ENCODE measurements at places on chromosomes 16 and 17.

DNA sequence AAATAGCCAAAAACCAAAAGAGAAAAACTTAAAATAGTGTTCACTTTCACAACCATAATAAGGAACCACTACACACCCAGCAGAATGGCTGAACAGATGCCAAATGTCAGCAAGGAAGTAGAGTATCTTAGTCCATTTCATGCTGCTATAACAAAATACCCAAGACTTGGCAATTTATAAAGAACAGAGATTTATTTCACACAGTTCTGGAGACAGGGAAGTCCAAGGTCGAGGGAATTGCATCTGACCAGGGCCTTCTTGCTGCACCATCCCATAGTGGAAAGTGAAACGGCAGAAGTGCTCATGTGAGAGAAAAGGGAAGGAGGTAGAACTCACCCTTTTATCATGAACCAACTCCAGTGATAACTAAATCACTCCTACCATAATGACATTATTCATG, 33.8 kb upstream of the CCL22 start:
- H3K27ac ChIP-seq = no peak overlapping the region
- no peaks in the 10 kb centered on the region for H3K36me3 ChIP-seq
- H3K4me3 ChIP-seq = no peak overlapping the region
- H3K4me1 ChIP-seq = peaks cover 4% of the 10 kb centered on the region
- no peaks in the 10 kb centered on the region for H3K27me3 ChIP-seq
- no peak for DNase-seq

DNA sequence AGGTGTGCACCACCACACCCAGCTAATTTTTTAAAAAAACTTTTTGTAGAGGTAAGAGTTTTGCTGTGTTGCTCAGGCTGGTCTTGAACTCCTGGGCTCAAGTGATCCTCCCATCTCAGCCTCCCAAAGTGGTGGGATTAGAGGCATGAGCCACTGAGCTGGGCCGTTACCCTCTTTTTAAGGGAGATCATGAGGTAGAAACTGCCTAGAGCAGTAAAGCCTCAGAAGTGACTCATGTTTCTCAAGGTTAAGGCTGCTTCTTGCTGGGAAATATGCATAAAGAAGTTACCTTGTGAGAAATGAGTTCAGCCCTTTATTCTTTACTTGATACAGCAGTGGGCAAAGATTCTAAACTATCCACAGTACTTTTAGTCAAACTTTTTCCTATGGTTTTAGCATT, 38.2 kb downstream of the GRB2 start:
- DNase-seq = no peak
- H3K4me3 ChIP-seq = no peak overlapping the region
- no peaks in the 10 kb centered on the region for H3K27me3 ChIP-seq
- no peak overlapping the region for H3K27ac ChIP-seq
- H3K4me1 ChIP-seq = no peaks in the 10 kb centered on the region

DNA sequence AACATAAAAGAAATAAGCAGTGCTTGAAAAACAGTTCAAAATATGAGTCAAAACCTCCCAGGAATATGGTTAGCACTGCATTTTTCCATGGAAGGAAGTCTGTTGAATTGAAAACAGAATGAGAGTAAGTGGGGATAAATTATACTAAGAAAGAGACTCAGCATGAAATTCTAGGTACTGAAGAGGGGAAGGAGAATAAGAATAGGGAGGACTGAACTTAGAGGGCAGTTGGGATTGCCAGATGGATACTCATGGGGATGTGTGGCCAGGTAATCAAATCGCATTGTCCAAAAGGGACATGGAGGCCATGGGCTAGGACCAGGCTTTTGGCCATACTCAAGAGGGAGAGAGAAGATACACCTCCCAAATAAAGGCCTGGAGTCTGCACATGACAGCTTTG, 247.9 kb downstream of the CDH13 start:
- H3K4me1 ChIP-seq = no peaks in the 10 kb centered on the region
- no peak overlapping the region for H3K27ac ChIP-seq
- no peaks in the 10 kb centered on the region for H3K27me3 ChIP-seq
- no peaks in the 10 kb centered on the region for H3K36me3 ChIP-seq

- H3K4me3 ChIP-seq = peak within 1 kb of the TSS; percentile 80
- no peaks in the 10 kb centered on the region for H3K27me3 ChIP-seq
- DNase-seq = peak; percentile 63
These were observed at the start of gene WSCD1 for GRCh38 chr17:6069539-6070429. TSS of gene WSCD1 (plus strand) at chr17:6070379. CDS start at chr17:6080659, 10,280 bp downstream.

DNA sequence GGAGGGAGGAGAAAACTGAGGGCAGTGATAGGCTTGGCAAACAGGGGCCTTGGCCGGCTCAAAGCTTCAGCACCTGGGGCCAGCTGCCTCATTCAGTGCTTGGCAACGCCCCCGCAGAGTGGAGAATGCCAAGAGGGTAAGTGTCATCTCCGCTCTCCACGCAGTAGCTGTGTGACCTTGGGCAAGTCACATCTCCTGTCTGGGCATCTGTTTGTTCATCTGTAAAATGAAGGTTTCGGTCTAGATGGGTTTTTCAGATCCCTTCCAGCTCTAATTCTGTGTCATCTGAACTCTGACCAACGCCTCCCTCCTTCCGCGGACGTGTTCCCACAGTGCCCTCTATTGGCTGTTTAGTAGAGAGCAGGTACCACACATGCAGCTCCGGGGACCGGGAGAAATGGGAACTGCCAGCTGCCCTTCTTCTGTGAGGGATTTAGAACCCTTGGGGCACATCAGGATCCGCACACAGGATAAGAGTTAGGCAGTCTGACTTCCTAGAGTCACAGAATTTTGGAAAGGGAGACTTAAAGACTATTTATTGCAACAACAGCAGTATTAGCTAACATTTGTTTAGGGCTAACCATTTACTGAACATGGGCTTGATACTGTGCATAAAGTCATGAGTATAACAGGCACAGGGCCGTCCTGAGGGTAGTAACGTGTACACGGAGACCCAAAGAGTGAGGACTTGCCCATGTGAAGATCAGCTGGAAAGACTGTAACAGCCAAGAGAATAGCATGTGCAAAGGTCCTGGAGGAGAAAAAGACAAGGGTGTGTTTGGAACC, 26.8 kb downstream of the GP2 start:
- no peaks in the 10 kb centered on the region for H3K27me3 ChIP-seq
- no peak overlapping the region for H3K27ac ChIP-seq
- H3K4me3 ChIP-seq = no peak overlapping the region
- H3K4me1 ChIP-seq = no peaks in the 10 kb centered on the region
- H3K36me3 ChIP-seq = no peaks in the 10 kb centered on the region

GRCh38 chr16:81469710-81470535, 25.3 kb downstream of the CMIP start:
- peak overlapping the region; percentile 47 for H3K27ac ChIP-seq
- H3K4me3 ChIP-seq = no peak overlapping the region
- peaks cover 20% of the 10 kb centered on the region for H3K4me1 ChIP-seq
- H3K27me3 ChIP-seq = no peaks in the 10 kb centered on the region

DNA sequence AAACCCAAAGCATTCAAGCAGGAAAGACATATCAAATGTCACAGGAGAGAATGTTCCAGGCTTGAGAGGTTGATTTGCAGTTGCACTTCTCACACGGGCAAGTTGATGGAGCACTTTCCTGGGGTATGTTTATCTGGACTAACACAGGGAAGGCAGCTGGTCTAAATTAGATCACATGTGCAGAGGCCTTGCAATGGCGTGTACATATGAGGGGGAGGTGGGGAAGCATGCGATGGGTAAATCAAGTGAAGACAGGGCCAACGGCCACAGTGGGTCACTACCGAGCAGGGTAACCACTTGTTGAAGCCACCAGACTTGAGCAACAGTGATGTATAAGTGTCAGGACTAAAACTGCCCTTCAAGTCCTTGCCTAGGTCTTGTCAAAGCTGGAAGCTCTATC, 156.6 kb upstream of the MAF start:
- no peaks in the 10 kb centered on the region for H3K4me1 ChIP-seq
- H3K36me3 ChIP-seq = no peaks in the 10 kb centered on the region
- H3K27ac ChIP-seq = no peak overlapping the region
- no peak for DNase-seq
- H3K27me3 ChIP-seq = no peaks in the 10 kb centered on the region
- H3K4me3 ChIP-seq = no peak overlapping the region

GRCh38 chr16:3674513-3675295, 20.2 kb downstream of the DNASE1 start:
- no peaks in the 10 kb centered on the region for H3K4me1 ChIP-seq
- no peak overlapping the region for H3K27ac ChIP-seq
- H3K4me3 ChIP-seq = no peak overlapping the region
- DNase-seq = no peak
- no peaks in the 10 kb centered on the region for H3K27me3 ChIP-seq

GRCh38 chr16:50674831-50675230, 6.3 kb downstream of the SNX20 start:
- H3K27ac ChIP-seq = no peak overlapping the region
- DNase-seq = no peak
- H3K4me3 ChIP-seq = no peak overlapping the region
- no peaks in the 10 kb centered on the region for H3K27me3 ChIP-seq
- H3K4me1 ChIP-seq = no peaks in the 10 kb centered on the region

DNA sequence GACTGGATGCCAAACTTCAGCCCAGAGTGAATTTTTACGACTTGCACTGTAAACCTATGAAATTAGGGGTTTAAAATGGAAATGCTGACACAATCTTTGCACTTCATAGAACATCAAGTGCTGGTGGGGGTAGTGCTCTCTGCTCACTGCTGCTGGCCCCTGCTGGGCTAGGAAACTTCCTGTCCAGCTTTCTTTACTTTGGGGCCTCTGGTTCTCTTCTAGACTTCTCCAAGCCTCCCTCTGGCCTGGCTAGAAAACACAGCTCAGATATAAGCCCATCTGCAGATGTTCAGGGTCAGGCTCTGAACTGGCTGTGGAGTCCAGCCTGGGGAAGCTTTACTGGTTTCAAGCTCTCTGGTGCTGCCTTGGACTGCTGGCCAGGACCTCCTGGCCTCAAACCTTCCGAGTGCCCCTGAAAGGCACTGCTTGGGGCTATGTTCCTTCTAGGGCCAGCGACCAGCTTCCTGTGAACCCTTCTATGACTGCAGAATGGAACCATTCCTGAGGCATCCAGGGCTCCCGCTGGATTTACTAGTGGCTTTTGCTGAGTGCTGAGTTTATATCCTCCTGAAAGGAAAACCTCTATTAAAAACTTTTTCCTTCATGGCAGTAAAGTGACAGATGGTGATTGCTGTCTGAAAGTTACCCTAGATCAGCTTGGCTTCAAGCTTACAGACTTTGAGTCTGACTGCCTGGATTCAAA, 59.4 kb downstream of the TBX4 start:
- no peak overlapping the region for H3K27ac ChIP-seq
- no peaks in the 10 kb centered on the region for H3K27me3 ChIP-seq
- DNase-seq = no peak

DNA sequence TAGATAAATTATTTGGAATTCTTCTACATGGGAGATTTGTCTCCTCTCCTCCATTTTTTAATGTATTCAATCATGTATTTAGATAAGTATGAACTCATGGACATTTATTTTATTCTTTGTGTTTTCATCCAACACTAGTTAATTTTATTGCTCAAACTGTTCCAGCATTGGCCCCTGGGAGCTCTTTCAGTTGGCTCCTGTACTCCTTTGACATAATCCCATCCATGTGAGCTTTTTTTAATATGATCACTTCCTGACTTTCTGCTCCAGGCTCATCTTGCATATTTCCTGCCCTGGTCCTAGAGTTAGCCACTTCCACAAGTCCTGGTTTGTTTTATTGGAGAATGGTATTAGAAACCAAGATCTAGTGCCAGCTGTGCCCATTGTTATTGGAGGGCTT, 419.0 kb upstream of the CDH11 start:
- H3K27ac ChIP-seq = no peak overlapping the region
- H3K4me1 ChIP-seq = no peaks in the 10 kb centered on the region
- H3K36me3 ChIP-seq = no peaks in the 10 kb centered on the region

DNA sequence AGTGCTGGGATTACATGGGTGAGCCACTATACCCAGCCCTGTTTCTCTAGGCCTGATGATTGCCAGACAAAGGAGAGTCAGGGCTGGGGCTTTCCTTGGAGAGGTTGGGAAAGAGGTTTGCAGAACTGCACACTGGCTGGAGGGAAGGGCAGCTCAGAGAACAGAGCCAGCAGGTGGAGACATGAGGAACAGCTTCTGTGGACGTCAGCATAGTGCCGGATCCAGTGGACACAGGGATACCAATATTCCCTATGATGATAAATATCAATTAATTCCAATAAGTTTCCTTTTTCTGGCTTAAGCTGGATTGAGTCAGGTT, 43.2 kb upstream of the SCNN1B start:
- H3K36me3 ChIP-seq = no peaks in the 10 kb centered on the region
- H3K4me3 ChIP-seq = no peak overlapping the region
- no peak for DNase-seq
- H3K27me3 ChIP-seq = no peaks in the 10 kb centered on the region

DNA sequence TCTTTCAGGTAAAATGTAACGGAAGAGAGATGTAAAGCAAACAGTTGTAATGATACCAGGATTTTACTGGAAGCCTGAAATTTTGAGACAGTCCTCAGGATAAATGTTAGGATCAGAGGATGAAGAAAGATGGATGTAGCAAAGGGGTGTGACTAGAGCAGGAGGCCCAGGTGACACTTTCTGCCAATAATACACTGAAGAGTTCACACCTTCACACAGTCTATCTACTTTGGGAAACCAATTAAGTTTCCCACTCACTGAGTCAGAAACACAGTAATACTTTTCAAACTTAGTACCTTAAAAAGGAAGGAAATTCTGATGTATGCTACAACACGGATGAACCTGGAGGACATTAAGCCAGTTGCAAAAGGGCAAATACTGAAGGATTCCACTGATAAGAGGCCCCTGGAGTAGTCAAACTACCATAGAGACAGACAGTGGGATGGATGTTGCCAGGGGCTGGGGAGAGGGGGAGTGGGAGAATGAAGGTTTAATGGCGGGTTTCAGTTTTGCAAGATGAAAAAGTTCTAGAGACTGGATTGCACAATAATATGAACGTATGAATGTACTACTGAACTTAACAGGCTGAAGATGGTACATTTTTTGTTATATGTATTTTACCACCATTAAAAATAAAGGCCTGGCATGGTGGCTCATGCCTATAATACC, 62.3 kb downstream of the CYTH1 start:
- peak overlapping the region; percentile 97 for H3K27ac ChIP-seq
- H3K27me3 ChIP-seq = no peaks in the 10 kb centered on the region
- H3K4me1 ChIP-seq = peaks cover 74% of the 10 kb centered on the region
- no peak for DNase-seq

DNA sequence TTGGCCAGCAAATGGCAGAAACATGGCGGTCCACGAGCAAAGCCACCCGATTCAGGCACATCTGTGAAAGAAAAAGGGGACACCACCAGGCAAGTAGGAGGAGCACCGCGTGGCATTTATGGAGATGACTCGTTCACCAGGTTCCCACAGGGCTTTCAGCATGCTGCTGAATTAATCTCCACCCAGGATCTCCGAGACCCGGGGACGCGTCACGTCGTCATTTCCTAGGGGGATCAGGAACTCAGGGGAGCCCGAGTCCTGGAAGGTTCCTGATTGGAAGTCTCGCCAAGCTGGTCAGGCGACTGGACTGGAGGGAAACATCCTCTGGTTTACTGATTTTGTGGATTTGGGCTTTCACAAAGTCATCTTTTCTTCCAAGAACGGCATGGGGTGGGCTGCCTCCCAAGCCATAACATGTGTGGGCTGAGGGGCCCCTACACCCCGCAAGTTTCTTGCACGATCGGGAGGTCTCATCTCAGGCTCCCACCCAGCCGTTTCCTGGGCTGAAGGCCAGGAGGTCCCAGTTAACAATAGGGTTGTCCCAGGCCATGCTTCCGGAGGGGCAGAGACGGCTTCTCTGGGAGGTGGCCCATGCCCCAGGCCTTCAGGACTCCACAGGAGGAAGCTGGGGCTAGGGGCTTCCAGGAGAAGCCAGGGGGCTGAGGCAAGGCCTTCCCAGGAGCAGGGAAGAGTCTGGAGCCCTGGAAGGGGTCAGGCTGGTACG, 645 bp downstream of the DNAH17 start:
- DNase-seq = no peak
- no peak overlapping the region for H3K27ac ChIP-seq
- H3K4me1 ChIP-seq = no peaks in the 10 kb centered on the region
- H3K36me3 ChIP-seq = no peaks in the 10 kb centered on the region
- peaks cover 99% of the 10 kb centered on the region for H3K27me3 ChIP-seq
